ENCODE measurements at places on chromosomes 3 and 15.

- no peaks in the 10 kb centered on the region for H3K4me1 ChIP-seq
- no peak overlapping the region for H3K27ac ChIP-seq
- DNase-seq: no peak
- no peaks in the 10 kb centered on the region for H3K27me3 ChIP-seq
- no peak overlapping the region for H3K4me3 ChIP-seq
These were observed 50.0 kb upstream of the TRPM1 start for GRCh38 chr15:31151301-31152233.

DNA sequence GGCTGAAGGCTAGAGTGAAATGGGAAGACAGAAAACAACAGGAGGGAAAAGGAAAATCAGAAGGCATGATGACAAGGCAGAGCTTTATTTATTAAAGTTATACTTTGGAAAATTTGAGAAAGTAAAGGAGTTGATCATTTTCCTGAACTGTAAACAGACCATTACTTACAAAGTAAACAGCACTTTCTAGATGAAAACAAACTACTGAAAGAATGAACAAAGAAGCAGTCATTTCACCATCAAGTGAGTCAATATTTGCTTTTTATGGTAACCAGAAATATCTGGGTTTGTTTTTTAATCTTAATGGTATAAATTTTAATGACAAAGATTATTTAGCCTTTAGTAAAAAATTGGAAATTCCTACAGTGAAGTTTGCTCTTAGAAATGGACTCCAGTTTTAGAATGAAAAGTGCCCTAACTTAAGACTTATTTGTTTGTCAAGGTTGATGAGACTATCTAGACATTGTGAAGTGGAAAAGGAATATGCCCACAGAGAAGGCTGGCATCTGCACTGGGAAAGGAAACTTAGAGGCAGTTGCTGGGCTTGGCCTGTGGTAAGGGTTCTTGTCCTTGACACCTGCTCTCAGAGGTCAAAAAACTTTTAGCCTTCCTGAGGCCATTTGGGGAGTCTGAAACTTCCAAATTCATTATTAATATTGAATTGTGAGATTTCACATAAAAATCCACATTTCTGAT is 47.2 kb downstream of the SPTSSB start:
- H3K4me3 ChIP-seq: no peak overlapping the region
- no peaks in the 10 kb centered on the region for H3K4me1 ChIP-seq
- H3K36me3 ChIP-seq: no peaks in the 10 kb centered on the region
- no peak overlapping the region for H3K27ac ChIP-seq
- H3K27me3 ChIP-seq: no peaks in the 10 kb centered on the region
- DNase-seq: no peak

- no peaks in the 10 kb centered on the region for H3K36me3 ChIP-seq
- no peaks in the 10 kb centered on the region for H3K27me3 ChIP-seq
- H3K4me3 ChIP-seq: no peak overlapping the region
- H3K4me1 ChIP-seq: peaks cover 8% of the 10 kb centered on the region
- peak overlapping the region; percentile 29 for H3K27ac ChIP-seq
These were observed 124.6 kb downstream of the AKAP13 start for GRCh38 chr15:85504749-85505676.

- no peak for DNase-seq
- H3K4me1 ChIP-seq: peaks cover 69% of the 10 kb centered on the region
- no peaks in the 10 kb centered on the region for H3K36me3 ChIP-seq
- peaks cover 67% of the 10 kb centered on the region for H3K27me3 ChIP-seq
These were observed 1.6 kb upstream of the SHOX2 start for GRCh38 chr3:158107605-158108444.

- no peaks in the 10 kb centered on the region for H3K36me3 ChIP-seq
- H3K27ac ChIP-seq: no peak overlapping the region
- peaks cover 6% of the 10 kb centered on the region for H3K4me1 ChIP-seq
- no peak for DNase-seq
- H3K4me3 ChIP-seq: no peak overlapping the region
These were observed 101.3 kb downstream of the DGKG start for GRCh38 chr3:186260726-186261125.

DNA sequence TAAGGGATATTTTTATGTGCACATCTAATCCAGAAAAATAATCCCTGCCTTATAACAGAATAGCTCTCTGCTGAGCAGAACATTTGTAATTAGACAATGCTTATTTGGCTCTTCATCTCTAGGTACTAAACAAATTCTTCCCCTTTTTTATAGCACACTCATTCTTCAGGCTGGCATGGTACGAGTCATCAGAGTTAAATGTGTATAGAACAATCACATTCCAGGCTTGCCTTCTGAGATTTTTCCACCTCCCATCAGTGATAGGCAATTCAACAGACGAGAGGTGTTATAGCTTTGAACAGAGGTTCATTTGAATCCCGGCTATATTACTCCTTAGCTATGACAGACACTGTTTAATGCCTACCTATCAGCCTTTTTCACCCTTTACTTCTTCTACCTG is 21.4 kb upstream of the SPPL2A start:
- H3K27me3 ChIP-seq: no peaks in the 10 kb centered on the region
- no peak overlapping the region for H3K4me3 ChIP-seq
- no peaks in the 10 kb centered on the region for H3K36me3 ChIP-seq
- DNase-seq: no peak
- peak overlapping the region; percentile 64 for H3K27ac ChIP-seq

DNA sequence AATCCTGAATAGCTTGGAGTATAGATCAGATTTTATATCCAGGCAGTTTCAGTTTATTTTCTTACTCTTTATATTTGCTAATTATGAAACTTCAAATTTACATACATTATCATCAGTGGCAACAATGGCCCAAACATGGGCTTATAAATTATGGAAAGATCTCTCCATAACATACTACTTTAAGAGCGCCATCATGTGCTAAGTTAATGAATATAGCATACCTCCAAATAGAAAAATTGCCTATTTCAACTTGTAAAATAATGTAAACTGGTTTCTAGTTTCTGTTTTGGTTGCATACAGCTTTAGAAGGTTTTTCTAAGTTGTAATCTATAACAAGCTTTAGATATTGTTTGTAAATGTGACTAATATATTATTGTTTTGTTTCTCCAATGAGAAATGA is 531.3 kb upstream of the UBE2E2 start:
- no peaks in the 10 kb centered on the region for H3K27me3 ChIP-seq
- no peaks in the 10 kb centered on the region for H3K4me1 ChIP-seq
- H3K27ac ChIP-seq: no peak overlapping the region
- no peak for DNase-seq

GRCh38 chr3:108183181-108183580 is 39.0 kb downstream of the IFT57 start:
- DNase-seq: no peak
- H3K36me3 ChIP-seq: peaks cover 1% of the 10 kb centered on the region
- H3K27ac ChIP-seq: no peak overlapping the region
- no peaks in the 10 kb centered on the region for H3K27me3 ChIP-seq
- H3K4me3 ChIP-seq: no peak overlapping the region

DNA sequence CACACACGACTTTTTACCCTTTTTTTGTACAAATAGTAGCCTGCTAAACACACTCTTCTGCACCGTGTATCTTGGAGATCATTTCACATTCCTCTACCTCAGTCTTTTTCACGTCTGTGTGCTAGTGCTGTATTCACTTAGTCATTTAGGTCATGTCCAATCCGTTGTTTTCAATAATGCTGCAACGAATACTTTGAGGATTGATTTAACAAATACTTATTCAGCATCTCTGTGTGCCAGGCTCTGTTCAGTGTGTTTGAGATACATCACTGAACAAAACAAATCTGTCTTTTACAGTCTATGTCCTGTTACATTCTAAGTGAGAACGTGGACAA is 882 bp downstream of the JMJD7 start:
- no peaks in the 10 kb centered on the region for H3K27me3 ChIP-seq
- no peak for DNase-seq
- H3K27ac ChIP-seq: peak overlapping the region; percentile 90
- H3K36me3 ChIP-seq: no peaks in the 10 kb centered on the region
- H3K4me1 ChIP-seq: peaks cover 9% of the 10 kb centered on the region
- H3K4me3 ChIP-seq: peak overlapping the region; percentile 80

DNA sequence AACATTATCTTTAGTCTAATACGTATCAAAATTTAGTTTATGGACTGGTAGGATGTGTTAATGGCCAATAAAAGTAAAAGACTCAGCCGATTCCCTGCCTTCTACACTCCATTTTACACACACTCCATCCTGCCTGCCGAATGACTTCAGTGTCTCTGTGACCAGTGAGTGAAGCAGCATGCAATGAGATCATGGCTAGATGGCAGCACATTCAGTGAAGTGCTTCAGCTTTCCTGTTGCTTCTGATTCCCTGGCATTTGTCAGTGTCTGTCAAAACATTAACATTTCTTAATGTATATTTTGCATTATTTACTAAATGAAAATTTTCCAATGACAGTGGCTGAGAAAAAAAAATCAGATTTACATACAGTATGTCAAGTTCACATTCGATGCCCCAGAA is 412.0 kb downstream of the FHIT start:
- H3K4me3 ChIP-seq: no peak overlapping the region
- H3K36me3 ChIP-seq: no peaks in the 10 kb centered on the region
- no peaks in the 10 kb centered on the region for H3K4me1 ChIP-seq
- no peak overlapping the region for H3K27ac ChIP-seq

- no peaks in the 10 kb centered on the region for H3K27me3 ChIP-seq
- H3K27ac ChIP-seq: no peak overlapping the region
- H3K36me3 ChIP-seq: no peaks in the 10 kb centered on the region
- H3K4me1 ChIP-seq: no peaks in the 10 kb centered on the region
These were observed 86.8 kb upstream of the CMSS1 start for GRCh38 chr3:99730870-99731269.

DNA sequence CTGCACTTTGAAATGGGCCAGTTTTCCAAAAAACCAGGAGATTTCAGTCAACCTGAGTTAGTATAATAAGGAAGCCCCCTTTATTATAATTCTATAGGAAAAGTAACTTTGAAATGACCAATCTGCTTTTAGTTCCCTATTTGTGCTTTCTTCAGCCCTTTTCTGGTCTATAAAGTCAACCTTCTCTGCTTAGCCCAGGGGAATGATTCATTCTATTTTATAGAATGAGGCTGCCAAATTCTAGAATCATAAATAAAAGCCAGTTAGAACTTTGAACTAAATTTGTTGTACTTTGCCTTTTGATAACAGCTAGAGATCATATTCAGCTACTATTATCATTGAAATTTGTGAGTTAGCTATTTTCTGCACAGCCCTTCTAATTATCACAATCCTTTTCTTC is 24.7 kb downstream of the CIP2A start:
- no peaks in the 10 kb centered on the region for H3K36me3 ChIP-seq
- H3K4me3 ChIP-seq: no peak overlapping the region
- H3K27ac ChIP-seq: no peak overlapping the region
- no peak for DNase-seq
- no peaks in the 10 kb centered on the region for H3K27me3 ChIP-seq

DNA sequence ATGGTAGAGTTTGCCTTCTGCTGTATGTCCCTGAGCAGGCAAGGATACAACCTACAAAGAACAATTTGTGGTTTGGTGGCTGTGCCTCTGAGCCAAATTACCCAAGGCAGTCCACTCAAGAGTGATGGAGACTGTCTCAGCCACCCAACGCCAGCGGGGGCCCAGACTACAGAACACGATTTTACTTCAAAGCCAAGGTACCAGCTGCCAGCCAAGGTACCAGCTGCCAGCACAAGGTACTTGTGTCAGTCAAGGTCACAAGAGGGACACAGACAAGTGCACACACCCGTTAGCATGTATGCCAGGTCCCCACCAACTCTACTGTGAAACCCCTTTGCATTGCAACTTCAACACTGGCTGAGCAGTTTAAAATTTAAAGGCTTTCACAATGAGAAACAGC is 23.5 kb downstream of the COLQ start:
- H3K36me3 ChIP-seq: no peaks in the 10 kb centered on the region
- no peak overlapping the region for H3K4me3 ChIP-seq
- H3K4me1 ChIP-seq: no peaks in the 10 kb centered on the region
- no peak overlapping the region for H3K27ac ChIP-seq

DNA sequence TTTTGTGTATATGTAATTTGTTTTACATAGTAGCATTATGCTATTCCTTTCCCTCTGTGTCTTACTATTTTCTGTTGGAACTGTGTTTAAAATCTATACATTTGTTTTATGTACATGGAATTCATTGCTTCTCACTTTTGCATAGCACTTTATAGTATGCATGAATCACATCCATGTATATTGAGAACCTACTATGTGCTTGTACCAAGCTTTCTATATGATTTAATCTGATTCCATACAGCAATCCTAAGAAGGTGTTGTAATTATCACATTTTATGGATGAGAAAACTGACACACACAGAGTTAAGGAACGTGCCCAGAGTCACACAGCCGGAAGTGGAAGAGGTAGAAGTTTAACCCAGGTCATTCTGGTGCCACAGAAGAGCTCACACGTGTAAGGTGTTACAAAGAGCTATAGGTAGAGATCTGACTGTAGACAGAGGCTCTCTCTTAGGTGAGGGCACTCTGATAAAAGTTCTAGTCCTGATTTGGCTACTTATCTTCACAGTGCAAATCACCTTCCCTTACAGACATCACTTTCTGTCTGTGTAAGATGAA is 3.5 kb upstream of the SMAD3 start:
- H3K36me3 ChIP-seq: no peaks in the 10 kb centered on the region
- no peak overlapping the region for H3K4me3 ChIP-seq
- DNase-seq: peak; percentile 58
- H3K4me1 ChIP-seq: peaks cover 46% of the 10 kb centered on the region
- no peaks in the 10 kb centered on the region for H3K27me3 ChIP-seq

DNA sequence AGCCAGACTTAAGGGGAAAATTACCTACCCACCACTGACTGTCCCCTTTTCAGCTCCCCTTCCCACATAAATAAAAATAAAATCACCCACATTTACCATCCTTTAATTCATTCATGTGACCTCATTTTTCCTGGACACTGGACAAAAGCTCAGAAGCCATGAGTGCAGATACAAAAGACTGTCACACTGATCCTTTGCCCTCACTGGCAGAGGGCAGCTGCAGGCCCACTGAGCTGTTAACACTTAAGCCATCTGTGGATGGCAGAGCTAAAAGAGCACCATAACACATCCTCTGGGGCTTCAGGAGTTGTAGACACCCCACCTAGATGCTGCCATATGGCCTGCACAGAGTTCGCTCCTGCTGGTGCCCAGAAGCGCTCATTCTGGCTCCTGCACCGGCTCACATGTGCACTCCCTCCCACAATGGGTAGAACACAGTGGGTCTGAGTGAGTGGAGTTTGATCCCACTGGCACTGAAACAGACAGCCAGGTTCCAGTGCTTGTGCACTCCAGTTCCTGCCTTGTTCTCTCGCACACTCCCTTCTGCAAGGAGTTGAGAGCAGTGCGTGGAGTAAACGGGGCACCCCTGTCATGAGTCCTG is 38.8 kb downstream of the EDC3 start:
- H3K27me3 ChIP-seq: no peaks in the 10 kb centered on the region
- no peak overlapping the region for H3K4me3 ChIP-seq
- no peak overlapping the region for H3K27ac ChIP-seq
- H3K4me1 ChIP-seq: peaks cover 21% of the 10 kb centered on the region

GRCh38 chr3:8472549-8472948 is 29.1 kb upstream of the LMCD1 start:
- no peak overlapping the region for H3K4me3 ChIP-seq
- no peaks in the 10 kb centered on the region for H3K4me1 ChIP-seq
- H3K27ac ChIP-seq: no peak overlapping the region
- no peaks in the 10 kb centered on the region for H3K27me3 ChIP-seq
- H3K36me3 ChIP-seq: no peaks in the 10 kb centered on the region

DNA sequence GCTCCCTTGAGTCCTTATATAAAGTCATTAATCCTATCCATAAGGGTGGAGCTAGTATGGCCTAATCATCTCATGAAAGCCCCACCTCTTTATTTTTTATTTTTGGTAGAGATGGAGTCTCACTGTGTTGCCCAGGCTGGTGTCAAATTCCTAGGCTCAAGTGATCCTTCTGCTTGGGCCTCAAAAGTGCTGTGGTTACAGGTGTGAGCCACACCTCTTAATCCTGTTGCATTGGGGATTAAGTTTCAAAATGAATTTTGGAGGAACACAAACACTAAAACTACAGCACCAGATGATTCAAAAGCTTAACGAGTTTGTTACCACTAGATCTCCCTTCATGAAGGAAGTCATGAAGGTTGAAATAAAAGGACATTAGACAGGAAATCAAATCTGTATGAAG is 27.7 kb downstream of the RAB7A start:
- H3K27ac ChIP-seq: no peak overlapping the region
- no peak for DNase-seq
- no peaks in the 10 kb centered on the region for H3K36me3 ChIP-seq
- peaks cover 2% of the 10 kb centered on the region for H3K4me1 ChIP-seq
